Stimulated activated CD8-positive, alpha-beta memory T cell treated with anti-CD3 and anti-CD28 coated beads, Interleukin-15, amount 100 ng/mL, for 48 hours (primary cell): ENCODE measurements at places on chromosomes 2 and 18.

GRCh38 chr2:119223521-119224390 is at the start of gene STEAP3:
Gene STEAP3, plus strand, starts transcription at chr2:119223834. Its CDS starts 7,179 bp downstream, at chr2:119231013.
- no peak for DNase-seq

DNA sequence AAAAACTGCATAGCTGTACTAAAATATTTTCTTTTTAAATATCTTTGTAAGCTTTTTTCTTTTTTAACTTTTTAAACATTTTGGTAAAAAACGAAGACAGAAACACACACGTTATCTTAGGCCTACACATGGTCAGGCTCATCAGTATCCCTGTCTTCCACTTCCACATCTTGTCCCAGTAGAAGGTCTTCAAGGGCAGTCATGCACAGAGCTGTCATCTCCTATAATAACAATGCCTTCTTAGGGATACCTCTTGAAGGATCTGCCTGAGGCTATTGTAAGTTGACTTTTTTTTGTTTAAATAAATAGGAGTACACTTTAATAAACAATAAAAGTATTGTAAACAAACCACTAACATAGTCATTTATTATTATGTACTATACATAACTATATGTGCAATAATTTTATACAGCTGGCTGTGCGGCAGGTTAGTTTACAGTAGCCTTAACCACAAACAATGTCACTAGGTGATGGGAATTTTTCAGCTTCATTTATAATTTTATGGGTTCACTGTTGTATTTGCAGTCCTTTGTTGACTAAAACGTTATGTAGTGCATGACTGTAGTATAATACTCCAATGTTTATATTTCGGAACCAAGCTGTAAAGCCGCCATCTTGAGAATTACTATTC is 124.4 kb downstream of the MAP4K4 start:
- DNase-seq, result no peak

- DNase-seq, result no peak
Observed at GRCh38 chr2:68059784-68060525, 2.8 kb downstream of the C1D start.

- DNase-seq, result no peak
Observed at GRCh38 chr2:53508667-53509066, 258.9 kb upstream of the CHAC2 start.

DNA sequence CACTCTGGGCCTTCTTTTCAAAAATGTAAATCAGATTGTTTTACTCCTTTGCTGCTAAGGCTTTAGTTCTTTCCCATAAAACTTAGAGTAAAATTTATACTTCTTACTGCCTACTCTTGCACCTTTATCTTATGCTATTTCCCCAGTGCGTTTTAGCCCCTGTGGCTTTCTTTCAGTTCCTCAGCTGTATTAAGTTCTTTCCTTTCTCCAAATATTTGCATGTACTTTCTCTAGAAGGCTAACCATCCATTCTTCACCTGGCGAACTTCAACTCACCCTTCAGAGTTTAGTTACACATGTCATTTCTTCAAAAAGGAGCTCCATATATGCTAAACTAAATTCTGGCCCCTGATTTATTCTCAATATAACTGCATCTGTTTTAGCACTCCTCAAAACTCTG is 160.7 kb downstream of the FSHR start:
- no peak for DNase-seq

DNA sequence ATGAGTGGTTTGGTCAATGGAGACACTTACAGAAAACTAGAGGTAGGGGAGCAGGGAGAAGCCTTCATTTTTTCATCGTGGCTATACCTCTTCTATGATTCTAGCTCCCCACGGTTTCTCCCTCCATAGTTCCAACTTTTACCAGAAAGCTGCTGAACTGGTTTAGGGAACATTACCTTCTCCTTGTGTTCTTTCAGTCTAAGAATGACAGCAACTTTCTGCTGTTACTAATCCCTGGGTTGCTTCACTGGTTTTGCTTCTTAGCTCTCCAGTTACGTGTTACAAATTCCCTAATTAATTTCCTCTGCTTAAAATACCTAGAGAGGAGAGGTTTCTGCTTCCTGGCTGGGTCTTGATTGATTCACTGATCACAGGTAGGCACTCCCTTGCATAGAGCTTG is 499.9 kb downstream of the SLC4A3 start:
- DNase-seq, result no peak

DNA sequence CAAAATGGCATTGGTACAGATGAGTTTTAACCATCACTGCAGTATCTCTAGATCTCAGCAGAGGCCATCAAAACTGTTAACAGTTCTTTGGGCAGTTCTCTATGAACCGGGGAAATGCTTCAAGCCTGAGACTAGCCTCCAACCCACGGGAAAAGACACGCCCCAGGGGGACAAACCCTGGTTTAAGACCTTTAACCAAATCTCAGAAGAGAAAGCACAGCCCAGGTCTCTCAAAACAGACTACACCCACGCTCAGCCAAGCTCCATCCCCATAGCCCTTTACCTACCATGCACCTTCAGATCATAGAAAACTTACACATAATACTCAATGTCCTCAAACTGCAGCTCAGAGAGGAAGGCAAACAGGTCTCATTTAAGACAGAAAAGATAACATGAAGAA is 78.3 kb downstream of the TMEM163 start:
- DNase-seq, result no peak

DNA sequence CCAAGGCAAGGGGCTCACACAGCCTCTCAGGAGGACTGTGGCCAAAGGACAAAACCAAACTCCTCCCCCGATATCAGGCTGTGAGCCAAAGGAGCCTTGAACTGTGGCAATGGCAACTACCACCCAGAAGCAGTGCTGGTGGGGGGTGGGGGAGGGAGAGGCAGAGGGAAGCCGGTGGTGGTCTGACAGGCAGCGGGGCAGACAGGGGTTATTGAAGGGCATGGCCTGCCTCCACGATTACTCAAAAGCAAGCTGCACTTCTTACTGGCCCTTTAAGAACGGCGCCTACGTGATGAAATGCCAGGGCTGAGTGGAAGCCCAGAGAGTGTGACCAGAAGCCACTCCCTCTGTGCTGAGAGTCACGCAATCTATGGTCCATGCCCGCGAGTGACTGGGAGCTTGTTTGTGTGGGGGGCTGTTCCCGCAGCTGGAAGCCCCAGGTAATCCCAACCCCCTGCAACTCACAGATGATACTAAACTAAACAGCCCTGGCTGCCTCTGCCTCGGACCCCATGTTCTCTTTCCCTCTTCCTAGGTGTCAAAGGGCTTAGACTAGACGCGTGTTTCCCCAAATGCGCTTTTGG is 128.2 kb upstream of the CXCR4 start:
- no peak for DNase-seq

GRCh38 chr2:175205523-175205922 is 24.0 kb upstream of the ATP5MC3 start:
- DNase-seq, result no peak
